ENCODE measurements at places on chromosomes 3 and 15. TPM values are rescaled to one million over a fixed set of nuclear protein-coding genes. Genes with fewer than 3 reads are reported as not detected.

PTH1R gene
- under 0.01 TPM for total RNA-seq

DNA sequence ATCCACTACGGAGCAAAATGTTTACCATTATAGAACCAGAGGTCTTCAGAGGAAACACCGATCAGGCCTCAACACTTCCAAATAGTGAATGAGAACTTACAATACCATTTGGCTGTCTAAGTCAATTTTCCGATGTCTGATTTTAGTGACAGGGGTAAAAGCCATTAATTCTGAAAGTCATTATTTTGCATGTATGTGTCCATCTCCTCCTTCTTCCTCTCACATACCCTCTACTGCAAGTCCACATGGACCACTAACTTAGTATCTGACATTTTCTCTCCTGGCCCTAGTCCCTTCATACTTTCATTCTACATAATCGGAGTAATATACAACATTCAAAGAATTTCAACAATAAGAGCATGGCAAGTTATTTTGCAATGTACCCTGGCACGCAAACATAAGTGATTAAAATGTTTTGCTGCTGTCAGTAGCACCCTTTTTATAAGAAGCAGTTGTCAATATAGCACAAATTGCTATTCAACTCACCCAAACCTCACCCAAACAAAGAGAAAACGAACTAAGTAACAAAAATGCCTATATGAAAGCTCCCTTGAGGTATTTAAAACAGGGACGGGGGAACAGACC is 1.9 kb downstream of the TOP2B start:
- no peak for DNase-seq

DNA sequence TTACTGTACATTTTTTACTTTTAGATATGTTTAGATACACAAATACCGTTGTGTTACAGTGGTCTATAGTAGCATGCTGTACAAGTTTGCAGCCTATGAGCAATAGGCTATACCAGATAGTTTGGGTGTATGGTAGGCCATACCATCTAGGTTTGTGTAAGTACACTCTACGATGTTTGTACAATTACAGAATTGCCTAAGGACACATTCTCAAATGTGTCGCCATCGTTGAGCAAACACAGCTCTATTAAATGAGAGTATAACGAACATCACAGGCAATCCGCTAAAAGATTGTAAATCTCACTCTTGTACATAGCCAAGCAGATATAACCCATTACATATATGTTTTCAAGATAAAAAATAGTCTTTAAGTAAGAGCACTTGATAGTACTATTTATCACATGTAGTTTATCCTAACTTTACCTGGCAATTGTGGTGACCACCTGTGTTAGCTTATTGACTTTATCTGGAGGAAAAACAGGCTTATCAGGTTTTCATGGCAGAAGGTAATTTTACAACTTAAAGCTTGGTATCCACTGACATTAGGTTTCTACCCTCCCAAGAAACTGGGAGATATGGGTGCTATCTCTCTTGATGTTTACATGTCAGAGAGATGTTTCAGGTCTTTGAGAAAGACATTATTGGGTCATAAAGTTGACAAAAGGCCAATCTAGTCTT is 898.7 kb downstream of the NSUN3 start:
- DNase-seq, result no peak

DNA sequence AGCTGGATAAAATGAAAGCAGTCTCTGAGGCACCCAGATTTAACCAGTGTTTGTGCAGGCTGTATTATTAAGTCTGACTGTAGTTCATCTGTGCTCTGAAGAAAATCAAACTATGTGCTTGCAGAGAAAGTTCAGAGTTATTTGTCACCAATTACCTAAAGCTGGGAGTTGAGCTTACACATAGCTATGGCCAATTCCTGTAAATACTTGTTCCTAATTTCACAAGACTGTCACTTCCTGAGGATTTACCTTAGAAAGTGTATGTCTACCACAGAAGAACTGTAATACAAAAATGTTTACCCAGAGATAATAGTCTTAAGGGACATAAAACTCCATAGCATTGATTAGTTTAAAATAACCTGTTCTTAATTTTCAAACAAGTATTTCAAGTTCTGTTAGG is 628.4 kb upstream of the TGFBR2 start:
- no peak for DNase-seq

NCEH1 gene
- 3.2 TPM for total RNA-seq

- DNase-seq, result no peak
These were observed 190.7 kb upstream of the CD96 start for GRCh38 chr3:111351334-111351733.

DNA sequence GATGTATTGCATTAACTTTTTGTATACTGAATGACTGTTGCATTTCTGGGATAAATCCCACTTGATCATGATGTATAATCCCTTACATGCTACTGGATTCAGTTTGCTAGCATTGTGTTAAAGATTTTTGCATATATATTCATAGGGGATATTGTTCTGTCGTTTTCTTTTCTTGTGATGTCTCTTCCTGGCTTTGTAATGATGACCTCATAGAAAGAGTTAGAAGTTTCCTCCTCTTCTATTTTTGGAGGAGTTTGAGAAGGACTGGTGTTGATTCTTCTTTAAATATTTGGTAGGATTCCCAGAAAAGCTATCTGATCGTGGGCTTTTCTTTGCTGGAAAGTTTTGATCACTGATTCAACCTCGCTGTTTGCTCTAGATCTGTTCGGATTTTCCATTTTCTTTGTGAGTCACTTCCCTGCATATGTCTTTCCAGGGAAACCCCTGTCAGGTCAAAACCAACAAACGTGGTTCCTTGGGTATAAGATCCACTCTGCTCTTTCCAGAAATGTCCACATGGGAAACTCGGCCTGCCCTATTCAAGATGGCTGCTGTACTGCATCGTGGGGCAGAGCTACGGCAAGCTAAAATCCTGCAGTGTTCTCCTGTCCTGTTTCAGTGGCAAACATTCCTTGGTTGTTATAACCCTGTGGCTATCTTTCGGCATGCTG is 120.4 kb downstream of the GABRG3 start:
- DNase-seq, result no peak

DNA sequence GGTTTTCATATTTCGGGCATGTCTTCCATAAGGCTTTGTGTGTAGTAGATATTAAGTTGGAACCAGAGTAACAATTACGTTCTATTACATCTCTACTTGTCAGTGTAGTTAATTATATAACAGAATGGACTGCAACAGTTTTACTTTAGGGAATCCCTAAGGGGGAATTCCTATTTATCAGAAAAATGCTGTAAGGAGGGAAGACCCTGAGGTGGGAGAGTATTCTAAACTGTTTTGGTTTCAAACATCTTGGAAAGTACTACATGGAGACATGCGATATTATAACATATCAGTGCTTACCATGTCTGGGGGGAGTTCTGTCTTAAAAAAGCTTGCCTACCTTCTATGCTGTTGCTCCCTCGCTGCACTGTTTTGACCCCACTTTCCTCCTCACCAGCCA is 238.1 kb downstream of the LPP start:
- DNase-seq, result no peak

DNA sequence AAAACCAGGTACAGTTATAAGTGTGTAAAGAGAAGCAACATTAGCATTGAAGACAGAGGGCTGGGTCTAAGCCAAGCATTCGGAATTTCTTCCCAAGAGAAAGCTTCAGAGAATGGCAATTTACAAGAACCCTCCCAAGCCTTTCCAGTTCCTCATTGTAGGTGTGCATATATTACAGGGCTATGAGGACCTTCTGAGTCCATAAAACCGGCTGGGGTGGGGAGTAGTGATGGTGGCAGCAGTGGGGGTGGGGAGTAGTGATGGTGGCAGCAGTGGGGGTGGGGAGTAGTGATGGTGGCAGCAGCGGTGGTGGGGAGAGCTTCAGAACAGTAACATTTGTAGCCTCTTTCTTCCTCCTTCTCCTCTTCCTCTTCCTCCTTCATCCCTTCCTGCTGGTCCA is 368.7 kb upstream of the UMPS start:
- no peak for DNase-seq

ARMC8 gene
- 151 TPM for total RNA-seq

GRCh38 chr15:75177360-75178071 is 24.2 kb upstream of the C15orf39 start:
- DNase-seq, result peak; percentile 78

DNA sequence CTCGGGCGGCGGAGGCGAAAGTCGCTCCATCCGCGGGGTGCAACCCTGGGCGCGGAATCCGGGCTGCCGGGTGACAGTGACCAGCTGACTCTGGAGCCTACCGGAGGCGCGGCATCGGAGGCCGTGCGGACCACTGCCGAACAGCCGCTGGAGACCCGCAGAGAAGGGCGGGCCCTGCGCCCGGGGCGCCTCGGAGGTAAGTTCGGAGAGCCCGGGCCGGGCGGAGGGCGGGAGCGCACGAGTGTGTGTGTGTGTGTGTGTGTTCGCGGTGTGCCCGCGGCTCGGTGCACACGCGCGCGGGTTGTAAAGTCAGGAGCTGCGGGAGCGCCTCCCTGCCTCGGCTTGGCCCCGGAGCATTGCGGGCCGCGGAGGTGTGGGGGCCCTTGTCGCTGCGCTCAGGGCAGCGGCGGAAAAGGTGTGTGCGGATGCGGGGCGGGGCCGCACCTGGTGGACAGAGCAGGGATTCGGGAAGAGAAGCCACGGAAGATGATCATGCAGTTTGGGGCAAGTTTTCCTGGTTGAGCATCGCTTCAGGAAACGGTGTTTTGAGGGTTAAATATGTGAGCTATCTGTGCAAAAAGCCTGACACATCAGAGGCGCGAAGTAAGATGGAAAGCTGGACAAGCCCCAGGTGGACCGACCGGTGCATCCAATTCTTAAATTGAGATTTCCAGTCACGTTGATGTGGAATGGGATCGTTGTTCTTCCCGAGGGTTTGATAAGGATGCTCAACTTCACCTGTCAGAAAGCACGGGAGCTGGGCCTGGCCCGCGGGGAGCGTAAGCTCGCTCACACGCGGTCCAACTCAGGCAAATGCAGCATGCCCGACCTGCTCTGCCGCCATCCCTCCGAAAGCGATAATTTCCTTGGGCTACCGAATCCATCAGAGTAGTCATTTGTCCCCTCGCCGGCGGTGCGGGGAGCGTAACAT is 474 bp downstream of the MINAR1 start:
- DNase-seq, result peak; percentile 10

LARP6 gene
- total RNA-seq, result 1.3 TPM

SERINC4 gene
- under 0.01 TPM for total RNA-seq

TRIM42 gene
- total RNA-seq, result not detected

DNA sequence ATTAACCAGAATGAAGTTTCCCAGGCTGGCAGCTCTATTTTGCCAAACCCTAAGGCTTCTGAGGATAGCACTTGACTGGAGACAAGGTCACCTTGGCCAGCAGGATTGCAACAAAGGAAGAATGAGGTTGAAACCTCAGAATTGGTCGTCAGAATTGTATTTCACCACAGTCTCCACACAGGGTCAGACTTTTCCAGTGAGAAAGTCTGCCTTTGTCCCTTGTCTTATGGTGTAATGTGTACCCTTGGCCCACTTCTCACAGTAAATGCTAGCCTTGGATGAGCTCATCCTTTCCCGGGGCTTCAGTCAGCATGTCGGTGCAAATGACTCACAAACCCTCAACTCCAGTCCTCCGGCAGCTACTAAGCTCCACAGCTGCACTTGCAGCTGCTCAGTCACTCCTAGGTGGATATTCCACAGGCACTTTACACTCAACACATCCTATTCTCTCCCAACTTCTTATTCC is 19.7 kb downstream of the SSR3 start:
- no peak for DNase-seq

GRCh38 chr3:106820726-106821362 is 556.4 kb upstream of the CCDC54 start:
- DNase-seq, result no peak

DNA sequence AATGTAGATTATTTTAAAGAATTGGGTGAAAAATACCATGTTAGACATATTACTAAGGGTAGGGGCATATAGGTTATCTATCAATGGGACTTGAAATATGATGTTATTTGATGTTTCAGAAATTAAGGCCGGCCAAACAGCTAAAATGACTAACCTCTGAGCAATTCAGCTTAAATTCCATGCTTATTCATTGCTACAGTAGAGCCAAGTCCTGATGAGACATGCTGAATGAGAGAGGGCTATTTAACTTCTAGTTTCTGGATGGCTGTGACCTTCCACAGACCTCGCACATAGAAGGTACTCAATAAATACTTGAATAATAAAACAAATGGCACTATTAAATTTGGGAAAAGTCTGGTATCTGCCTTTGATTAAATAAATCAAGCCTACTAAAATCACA is 175.6 kb upstream of the WNT5A start:
- no peak for DNase-seq

DNA sequence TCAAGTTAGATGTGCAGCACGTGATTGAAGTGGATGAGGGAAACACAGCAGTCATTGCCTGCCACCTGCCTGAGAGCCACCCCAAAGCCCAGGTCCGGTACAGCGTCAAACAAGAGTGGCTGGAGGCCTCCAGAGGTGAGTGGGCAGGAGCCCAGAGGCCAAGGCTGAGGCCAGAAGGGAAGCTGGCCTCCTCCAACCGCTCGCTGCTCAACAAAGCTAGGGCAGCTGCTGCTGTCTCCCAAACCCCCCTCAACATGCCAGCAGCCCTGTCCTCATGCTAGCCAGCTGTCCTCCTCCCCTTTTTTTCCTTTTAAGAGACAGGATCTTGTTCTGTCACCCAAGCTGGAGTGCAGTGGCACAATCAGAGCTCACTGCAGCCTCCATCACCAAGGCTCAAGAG is 57.0 kb downstream of the BOC start:
- DNase-seq, result no peak

DNA sequence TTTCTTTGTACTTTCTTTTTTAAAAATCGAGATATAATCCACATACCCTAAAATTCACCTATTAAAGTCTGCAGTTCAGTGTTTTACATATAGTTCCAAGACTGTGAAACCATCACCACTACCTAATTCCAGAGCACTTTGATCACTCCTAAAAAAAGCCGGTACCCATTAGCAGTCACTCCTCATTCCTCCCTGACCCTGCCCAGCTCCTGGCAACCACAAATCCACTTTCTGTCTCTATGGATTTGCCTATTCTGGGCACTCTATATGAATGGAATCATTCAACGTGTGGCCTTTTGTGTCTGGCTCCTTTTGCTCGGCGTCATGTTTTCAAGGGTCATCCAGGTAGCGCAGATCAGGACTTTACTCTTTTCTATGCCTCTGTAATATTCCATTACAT is 17.3 kb downstream of the TRPM1 start:
- DNase-seq, result no peak

CLDN16 gene
- not detected for total RNA-seq

DNA sequence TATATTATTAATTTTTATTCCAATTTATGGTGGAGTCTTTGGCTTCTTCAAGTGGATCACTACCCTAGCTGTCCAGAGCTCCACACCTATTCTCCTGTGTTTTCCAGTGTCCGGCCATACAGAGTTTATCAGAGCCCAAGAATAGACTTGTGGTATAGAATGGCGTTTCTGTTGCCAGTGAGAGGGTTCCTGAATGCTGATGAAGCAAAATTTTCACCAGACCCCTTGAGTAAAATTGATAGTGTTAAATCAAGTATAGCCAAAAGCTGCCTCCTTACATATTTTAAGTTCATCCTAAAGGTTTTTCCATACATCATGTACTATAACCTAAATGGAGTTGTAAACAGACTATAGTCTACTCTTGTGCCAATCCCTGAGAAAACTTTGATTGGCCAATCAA is 171.5 kb upstream of the CHL1 start:
- no peak for DNase-seq

DNA sequence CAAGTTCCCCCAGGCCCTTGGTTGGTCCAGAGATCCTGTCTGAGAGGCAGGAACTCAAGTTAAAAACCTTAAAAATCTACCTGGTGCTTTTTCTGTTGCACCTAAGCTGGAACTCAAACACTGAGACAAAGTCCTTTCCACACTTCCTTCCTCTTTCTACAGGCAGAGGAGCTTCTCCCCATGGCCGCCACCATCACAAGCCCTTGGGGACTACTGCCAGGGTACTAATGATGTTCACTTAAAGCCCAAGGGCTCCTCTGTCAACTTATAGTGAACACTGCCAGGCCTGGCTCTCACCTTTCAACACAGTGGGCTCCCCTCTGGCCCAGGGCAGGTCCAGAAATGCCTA is 26.0 kb downstream of the TM4SF18 start:
- DNase-seq, result no peak
